ENCODE measurements at places on chromosomes 16 and 17.

DNA sequence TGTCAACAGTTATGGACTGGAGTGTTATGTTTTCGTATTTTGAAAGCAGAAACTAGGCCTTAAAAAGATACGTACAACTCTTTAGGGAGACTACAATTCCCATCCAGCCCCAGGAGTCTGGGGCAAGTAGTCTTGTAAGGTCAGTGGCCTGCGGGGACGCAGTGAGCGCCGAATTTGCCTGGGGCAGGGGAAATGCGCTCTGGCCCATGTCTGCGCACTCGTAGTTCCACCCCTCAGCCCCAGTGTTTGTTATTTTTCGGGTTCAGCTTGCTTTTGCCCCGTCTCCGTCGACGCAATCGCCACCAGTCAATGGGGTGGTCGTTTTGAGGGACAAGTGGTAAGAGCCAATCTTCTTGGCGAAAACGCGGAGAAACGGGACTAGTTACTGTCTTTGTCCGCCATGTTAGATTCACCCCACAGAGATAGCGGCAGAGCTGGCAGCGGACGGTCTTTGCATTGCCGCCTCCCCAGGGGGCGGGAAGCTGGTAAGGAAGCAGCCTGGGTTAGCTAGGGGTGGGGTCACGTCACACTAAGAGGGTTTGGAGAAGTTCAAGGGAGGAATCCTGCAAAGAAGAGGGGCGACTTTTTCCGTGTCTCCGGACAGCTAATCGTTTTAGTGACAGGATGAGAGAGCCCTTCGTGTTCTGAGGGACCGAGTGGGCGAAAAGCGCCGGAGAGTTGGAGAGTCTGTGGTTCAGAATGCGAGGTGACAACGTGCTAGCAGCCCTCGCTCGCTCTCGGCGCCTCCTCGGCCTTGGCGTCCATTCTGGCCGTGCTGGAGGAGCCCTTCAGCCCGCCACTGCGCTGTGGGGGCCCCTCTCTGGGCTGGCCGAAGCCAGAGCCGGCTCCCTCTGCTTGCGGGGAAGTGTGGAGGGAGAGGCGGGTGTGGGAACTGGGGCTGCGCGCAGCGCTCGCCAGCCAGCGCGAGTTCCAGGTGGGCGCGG is 1.1 kb upstream of the BRCA1 start:
- no peak for DNase-seq

DNA sequence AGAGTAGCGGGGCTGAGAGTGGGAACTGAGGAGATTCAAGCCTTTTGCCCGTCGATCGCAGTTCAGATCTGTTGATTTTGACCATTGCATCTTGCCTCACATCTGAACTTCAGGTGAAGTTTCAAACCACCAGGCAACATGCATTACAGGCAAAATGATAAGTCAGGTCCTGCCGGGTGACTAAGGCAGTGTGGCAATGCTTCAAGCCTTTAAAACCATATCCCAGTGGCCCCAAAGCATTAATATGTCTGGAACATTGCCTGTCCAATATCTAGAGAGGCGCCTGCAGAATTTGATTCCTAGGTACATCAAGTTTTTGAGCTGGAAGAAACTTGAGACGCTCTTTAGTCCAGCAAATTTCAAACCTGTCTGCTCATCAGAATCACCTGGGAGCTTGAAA is 502.8 kb downstream of the MAF start:
- no peak for DNase-seq

GRCh38 chr17:45314741-45315647 is 1.8 kb downstream of the MAP3K14 start:
- no peak for DNase-seq

- no peak for DNase-seq
These were observed 34.9 kb upstream of the DHX40 start for GRCh38 chr17:59530531-59530930.

GRCh38 chr16:81593481-81593880 is 148.9 kb downstream of the CMIP start:
- DNase-seq = peak; percentile 64

GRCh38 chr17:81534157-81535006 is 6.2 kb downstream of the FSCN2 start:
- DNase-seq = no peak

- DNase-seq = no peak
These were observed 42.1 kb downstream of the RANBP10 start for GRCh38 chr16:67764158-67764667.

DNA sequence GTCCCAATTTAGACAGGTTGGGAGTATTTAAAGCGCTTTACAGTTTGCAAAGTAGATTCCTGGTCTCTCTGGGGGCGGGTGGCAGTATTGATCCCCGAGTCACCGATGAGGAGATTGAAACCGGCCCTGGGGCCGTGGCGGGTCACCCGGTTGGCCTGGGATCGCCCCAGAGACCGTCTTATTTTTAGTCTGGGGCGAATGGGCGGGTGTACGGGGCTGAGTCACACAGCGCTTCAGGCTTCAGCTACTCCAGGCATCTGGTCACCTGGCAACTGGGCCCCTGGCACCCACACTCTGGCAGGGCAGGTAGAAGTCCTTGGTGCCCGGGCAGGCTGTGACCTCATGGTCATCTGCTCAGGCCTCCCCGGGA is 669 bp downstream of the MIEF2 start:
- DNase-seq = peak; percentile 30

Measured in dorsolateral prefrontal cortex (tissue), 122 donors.